AG08395 (cell line): ENCODE measurements at places on chromosomes 5 and 9.

GRCh38 chr5:132389585-132390286, 20.2 kb downstream of the SLC22A5 start:
- peak; percentile 98 for DNase-seq

DNA sequence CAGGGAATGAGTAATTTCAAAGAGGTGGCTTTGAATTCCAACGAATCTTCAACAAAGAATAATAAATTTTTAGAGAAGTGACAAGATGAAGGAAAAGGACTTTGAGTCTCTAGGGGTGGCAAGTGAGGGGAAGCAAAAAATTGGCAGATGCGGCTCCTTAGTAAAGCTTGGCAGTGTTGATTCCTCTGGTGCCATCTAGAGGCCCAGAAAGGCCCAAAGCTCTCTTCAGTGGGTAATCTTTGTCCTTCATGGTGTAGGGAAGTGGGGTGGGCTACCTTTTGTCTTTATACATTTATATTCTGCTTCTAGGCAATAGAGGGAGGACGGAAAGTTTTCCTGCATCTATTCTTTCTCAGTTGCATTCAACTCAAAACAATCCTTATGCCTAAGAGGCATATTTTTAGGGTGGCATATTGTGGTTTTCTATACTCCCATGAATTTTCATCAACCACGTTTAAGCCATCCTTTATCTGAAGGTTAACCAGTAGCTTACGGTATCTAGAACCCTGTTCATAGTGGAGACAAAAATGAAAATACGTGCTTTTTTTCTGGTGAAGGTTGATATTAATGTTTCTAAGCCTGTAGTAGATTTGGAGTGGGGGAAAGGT, 17.5 kb upstream of the ROPN1L start:
- peak; percentile 53 for DNase-seq

DNA sequence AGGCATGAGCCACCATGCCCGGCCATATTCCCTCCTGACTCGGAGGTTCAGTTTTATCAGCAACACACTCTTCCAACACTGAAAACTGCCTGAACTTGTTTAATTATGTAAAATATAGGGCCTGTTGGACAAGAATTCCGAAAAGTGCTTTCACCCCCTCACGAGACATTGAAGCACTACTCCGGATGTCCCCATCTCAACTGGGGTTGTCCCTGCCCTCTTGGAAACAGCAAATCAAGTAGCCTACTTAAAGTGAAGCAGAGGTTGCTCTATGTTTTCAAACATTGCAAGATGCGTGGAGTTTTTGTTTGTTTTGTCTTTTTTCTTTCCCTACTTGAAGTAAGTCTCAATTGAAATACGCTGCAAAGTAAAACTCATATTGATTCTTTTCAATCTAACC, 7.6 kb downstream of the PTGER4 start:
- DNase-seq, result no peak

DNA sequence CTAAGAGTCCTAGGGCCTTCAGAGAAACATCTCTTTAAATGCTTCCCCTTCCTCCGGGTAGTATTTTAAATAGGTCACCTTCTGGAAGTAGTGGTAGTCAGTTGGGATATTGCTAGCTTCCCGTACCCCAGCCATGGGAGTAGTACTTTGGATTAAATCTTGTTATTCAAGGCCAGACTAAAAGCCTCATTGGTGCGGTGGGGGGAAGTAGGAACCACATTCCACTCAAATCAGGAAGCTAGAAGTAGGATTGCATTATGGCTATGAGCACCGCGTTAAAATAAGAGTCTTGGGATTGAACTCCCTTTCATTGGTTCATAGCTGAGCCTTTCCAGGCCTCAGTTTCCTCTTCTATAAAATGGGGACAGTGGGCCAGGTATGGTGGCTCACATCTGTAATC, 6.7 kb downstream of the KCNIP1 start:
- DNase-seq, result no peak

GRCh38 chr5:81657386-81657785, 93.5 kb downstream of the SSBP2 start:
- DNase-seq, result no peak

- DNase-seq, result no peak
Measured at GRCh38 chr9:91502475-91502874, 78.8 kb upstream of the NFIL3 start.

DNA sequence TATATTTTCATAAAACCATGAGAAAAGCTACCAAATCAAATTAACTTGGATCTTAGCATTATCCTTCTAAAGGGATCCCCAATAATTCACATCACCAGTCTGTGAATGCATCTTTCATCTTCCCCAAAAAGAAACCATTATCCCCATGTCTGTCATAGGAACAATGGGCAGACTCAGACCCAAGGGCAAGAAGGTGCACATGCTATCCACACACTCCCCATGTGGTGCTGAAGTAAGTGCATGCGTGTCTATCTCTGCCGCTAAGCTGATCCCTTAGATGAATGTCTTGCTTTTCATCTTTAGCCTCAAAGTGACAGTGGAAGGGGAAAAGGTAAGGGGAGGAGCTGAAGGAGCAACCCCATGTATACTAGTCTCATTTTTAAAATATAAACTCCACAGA, 10.2 kb downstream of the SPOCK1 start:
- DNase-seq, result no peak

DNA sequence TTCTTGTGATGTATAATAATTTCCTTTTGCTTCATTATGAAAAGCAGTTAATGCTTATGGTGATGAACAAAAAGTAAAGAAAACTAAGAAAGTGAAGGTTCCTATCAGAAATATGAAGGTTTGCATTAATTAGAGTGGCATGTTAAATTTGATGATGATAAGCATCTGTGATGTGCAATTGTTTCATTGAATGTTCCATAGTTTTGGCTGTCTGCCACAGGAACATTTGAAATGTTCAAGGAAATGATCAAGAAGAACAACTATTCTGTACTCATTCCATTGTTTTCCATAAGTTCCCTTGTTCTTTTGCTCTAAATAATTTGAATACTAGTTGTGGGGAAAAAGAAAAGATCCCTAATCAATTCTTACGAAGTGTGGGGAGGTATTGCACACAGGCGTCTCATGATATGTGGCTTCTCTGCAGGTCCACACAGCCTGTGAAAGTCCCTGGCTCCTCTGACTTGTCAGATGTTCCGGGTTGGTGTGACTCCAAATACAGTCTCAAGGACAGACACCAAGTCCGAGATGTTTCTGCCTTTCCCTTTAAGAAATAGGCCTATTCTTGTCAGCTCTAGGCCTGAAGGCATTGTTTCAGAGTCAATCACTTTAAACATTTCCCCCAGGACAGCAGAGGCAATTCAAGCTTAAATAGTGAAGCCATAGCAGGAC, 152.6 kb upstream of the MAST4 start:
- DNase-seq, result no peak

DNA sequence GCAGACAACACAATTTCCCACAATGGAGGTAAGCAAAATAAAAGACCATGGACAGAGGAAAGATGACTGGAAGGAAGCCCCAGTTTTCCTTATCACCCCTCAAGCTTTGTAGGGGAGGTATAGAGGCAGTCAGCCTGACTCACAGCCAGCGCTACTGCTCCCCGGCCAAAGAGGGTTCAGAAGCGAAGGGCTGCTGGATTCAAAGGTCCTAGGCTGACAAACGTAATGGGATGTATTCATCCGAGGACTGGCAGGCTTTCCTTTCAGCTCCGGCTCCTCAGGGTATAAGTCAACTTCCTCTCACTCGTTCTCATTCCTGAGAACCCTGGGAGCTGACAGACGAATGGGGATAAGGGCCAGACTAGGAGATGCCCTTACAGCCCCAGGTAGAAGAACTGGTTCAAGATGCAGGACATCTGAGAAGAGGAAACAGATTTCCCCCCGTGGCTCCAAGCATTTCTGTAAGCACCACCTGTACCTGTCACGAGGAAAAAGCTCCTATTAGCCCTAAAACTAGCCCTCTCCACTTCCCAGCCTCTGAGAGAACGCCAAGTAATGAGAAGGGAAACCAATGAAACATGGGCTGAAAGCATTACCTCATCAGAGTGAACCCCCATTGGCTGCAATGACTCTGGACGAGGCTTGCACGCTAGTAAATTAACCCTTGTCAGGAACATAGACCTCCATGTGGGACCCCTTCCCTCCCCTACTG, 22.1 kb upstream of the FAM13B start:
- DNase-seq, result no peak

GRCh38 chr5:176418251-176418650, 1.9 kb upstream of the CLTB start:
- DNase-seq, result no peak

- DNase-seq, result no peak
Measured at GRCh38 chr9:133706307-133707050, 31.7 kb downstream of the SARDH start.

DNA sequence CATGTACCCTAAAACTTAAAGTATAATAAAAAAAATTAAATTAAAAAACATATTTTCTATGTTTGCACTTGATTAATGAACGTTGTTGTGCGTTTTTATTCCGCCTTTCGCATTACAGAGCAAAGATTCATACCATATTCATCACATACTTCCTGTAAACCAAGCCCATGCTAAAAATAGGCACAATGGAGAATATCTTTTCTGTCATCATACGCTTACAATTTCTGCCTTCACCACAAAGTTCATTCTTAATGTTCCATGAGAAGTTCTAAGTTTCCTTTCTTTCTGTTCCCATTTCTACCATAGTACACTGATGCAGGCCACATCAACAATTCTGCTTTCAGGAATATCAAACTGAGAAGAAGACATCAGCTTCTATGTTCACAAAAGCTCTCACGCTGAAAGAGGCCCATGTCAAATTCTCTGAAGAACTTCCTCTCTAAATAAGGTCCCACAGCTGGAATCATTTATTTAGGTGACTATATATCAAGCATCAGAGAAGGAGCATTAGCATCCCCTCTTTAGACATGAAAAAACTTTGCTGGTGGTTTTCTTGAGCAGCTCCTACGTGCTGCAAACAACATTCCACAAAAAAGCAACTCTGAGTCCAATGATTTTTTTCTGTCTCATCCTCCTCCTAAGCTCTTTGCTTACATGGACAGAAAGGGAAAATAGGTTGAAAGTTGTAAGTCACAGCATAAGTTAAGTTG, 456.4 kb downstream of the CDH10 start:
- no peak for DNase-seq

- DNase-seq, result no peak
Measured at GRCh38 chr5:158820891-158821290, 278.8 kb downstream of the EBF1 start.
